ENCODE measurements at places on chromosomes 4 and X.

- DNase-seq: no peak
Observed at GRCh38 chr4:134326866-134327265, 125.3 kb upstream of the PABPC4L start.

DNA sequence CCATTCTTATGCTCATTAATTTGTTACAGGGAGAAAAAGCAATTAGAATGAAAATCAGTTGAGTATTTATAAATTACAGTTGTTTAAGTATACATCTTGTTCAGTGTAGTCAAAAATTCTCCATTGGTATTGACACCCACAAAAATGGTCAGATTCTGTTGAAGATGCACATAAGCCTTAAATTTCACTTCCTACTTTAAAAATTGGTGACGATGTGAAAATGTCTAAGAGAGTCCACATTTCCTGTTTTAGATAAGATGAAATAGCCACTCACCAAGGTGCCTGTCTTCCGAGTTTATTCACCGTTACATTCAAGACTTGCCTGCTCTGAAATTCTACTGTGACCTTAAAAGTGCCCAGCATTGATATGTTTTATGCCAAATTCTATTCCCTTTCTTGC lies 93.6 kb downstream of the GPR143 start:
- no peak for DNase-seq

DNA sequence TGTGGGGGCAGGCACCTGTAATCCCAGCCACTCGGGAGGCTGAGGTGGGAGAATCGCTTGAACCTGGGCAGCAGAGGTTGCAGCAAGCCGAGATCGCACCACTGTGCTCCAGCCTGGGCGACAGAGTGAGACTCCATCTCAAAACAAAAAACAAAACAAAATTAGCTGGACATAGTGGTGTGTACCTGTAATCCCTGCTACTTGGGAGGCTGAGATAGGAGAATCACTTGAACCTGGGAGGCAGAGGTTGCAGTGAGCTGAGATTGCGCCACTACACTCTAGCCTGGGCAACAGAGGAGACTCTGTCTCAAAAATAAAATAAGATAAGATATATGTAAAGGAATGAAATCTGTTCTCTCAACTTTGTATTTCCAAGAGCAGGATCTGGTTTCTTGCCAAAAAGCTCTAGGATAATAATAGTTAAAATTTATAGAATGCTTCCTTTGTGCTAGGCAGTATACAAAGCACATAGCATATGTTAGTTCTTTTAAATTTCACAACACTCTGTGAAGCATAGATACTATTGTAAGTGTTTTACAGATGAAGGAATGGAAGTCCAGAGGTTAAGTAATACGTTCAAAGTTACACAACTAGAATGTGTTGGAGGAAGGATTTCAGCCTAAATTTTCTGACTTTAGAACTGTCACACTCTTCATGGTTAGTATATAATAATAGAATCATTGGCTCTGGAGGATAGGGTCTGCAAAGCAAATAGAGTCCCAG lies 10.3 kb downstream of the MRPL1 start:
- DNase-seq: no peak

GRCh38 chr4:80931631-80932081 lies 98.9 kb upstream of the BMP3 start:
- no peak for DNase-seq

GRCh38 chr4:67035986-67036385 lies 509.3 kb downstream of the CENPC start:
- DNase-seq: no peak

DNA sequence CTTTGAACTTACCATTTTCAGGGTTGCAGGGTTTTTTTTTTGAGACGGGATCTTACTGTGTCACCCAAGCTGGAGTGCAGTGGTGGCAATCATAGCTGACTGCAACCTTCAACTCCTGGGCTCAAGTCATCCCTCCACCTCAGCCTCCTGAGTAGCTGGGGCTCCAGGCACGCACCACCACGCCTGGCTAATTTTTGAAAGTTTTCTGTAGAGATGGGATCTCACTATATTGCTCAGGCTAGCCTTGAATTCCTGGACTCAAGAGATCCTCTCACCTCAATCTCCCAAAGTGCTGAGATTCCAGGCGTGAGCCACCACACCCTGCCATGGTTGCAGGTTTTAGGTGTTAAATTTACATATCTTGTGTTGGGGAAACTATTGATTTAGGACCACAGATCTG lies 64.5 kb downstream of the STOX2 start:
- no peak for DNase-seq

- no peak for DNase-seq
Observed at GRCh38 chr4:24896056-24896455, 16.8 kb downstream of the CCDC149 start.

GRCh38 chr4:57318703-57319102 lies 208.5 kb upstream of the IGFBP7 start:
- no peak for DNase-seq

GRCh38 chr4:104066533-104066932 lies 346.7 kb upstream of the TACR3 start:
- no peak for DNase-seq

DNA sequence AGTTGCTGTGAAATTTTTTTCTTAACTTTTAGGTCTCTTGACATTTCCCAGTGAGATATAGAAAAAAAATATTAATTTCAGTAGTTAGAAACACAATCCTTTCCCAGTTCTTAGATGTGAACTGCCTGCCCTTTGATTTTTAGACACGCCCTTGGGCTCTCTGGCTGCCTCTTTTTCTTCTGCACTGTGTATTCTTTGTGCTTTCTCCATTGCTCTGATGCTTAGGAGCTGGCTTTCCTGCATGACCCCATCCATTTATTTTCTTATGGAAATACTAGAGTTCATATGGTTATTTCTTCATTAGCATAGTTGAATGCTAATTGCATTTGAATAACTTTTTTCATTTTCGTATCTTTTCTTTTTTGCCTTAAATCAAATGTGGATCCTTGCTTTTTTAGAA lies 224.9 kb upstream of the SMIM31 start:
- no peak for DNase-seq

GRCh38 chr4:153909672-153910071 lies 120.8 kb upstream of the SFRP2 start:
- no peak for DNase-seq

DNA sequence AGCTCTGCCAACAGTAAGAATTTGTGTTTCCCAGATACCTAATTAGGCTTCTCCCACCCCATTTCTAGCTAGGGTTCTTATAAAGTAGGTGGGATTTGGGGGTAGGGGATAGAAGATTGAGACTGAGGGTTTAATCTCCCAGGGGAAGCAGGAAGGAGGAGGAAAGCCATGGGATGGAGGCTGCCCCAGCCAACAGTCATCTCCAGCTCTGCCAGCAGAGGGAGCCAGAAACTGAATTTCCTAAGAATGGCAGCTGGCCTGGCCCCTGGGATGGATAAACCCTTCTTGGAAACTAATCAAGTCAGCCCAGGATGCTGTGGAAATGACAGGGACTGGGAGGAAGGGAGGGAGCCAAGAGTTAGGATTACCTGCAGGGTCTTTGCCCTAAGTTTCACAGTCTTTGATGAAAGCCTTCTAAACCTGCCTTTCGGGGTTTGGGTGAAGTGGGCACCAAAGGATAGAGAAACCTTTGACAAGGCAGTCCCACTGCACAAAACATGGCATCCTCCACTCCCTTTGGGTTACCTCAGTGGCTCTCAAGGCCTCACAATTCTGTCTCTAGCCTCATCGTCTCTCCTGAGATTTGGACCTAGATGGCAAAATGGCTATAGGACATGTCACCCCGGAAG lies 6.7 kb upstream of the ERCC6L start:
- DNase-seq: no peak

DNA sequence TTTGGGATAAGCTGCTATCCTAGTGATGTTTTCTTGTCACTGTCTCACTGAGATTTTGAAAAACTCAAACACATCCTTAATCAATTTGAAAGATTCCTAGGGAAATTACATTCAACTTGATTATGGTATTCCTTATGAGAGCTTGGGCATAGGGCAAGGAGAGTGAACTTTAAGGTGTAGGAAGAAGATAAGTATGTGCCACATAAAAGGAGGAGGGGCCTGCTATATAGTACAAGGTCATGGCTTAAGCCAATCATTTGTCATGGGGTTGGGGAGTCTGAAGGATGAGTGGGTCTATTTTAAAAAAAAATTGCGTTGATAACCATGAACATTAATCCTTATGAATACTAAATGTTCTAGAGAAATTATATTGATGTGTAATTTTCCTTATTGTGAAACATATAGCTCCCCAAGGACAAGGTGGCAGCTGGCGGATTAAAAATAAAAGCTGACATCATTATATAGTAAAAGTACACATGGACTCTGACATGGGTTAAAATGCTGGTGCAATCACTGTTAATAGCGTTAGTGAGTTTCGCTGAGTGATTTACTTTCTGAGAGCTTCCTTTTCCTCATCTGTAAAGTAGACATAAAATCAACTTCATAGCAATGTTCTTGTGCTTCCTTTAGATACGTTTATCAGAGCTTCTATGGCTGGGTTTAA lies 17.4 kb downstream of the GALNT7 start:
- DNase-seq: no peak

GRCh38 chr4:126404549-126404948 lies 1089.8 kb downstream of the FAT4 start:
- no peak for DNase-seq

DNA sequence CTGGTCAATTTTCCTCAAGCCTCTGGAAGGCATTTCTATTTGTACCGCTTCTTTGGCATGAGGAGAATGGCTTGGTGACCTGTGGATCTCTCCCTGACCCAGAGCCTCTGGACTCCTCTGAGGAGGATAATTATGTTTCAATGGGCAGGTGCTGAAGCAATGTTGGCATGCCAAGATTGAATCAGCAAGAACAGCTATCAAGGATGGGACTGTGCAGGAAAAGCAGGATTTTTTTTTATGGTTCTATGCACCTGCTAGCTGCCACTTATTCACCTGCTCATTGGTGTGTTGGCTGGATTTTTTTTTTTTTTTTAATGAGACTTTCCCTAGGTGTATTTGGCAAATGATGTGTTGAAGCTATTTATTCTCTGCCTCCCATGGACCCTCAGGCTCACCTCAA lies 821.2 kb downstream of the RPA4 start:
- no peak for DNase-seq

GRCh38 chr4:62015043-62015739 lies 815.1 kb downstream of the ADGRL3 start:
- DNase-seq: peak; percentile 2

DNA sequence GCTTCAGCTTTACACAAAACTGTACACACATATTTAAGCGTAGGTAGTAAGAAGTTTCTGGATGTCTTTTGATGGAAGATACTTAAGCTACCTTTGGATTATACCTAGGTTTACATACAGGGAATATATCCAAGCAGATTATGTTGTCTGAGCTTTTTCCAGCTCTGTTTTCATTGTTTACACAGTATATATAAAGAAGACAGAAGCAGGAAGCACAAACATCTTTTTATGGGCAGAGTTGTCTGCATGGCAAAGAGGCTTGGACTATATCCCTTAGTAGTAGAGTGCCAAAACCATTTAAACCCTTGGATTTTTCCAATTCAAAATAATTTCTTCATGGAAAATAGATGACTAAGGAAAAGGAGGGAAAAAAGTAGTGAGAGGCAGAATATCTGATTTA lies 329.4 kb upstream of the AGA start:
- no peak for DNase-seq

GRCh38 chr4:85672116-85672515 lies 197.2 kb downstream of the ARHGAP24 start:
- DNase-seq: no peak

- DNase-seq: no peak
Observed at GRCh38 chr4:76680952-76681351, 217.0 kb downstream of the SOWAHB start.

DNA sequence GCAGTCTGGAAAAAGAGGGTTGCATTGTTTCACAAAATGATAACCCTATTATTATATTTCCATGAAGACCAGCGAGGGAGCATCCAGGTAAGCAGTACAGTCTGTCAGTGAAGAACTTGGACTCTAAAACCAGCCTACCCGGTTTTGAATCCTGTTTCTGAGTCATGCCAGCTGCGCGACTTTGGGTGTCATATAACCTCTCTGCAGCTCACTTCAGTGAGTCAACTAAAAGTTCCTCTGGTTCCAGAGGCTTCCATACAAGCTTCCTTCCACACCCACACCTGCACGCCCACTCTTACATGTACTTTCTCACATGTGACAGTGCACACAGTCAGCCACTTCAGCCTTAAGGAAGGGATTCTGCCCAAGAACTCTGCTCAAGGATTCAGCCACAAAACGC lies 49.8 kb upstream of the PRPS2 start:
- DNase-seq: no peak

DNA sequence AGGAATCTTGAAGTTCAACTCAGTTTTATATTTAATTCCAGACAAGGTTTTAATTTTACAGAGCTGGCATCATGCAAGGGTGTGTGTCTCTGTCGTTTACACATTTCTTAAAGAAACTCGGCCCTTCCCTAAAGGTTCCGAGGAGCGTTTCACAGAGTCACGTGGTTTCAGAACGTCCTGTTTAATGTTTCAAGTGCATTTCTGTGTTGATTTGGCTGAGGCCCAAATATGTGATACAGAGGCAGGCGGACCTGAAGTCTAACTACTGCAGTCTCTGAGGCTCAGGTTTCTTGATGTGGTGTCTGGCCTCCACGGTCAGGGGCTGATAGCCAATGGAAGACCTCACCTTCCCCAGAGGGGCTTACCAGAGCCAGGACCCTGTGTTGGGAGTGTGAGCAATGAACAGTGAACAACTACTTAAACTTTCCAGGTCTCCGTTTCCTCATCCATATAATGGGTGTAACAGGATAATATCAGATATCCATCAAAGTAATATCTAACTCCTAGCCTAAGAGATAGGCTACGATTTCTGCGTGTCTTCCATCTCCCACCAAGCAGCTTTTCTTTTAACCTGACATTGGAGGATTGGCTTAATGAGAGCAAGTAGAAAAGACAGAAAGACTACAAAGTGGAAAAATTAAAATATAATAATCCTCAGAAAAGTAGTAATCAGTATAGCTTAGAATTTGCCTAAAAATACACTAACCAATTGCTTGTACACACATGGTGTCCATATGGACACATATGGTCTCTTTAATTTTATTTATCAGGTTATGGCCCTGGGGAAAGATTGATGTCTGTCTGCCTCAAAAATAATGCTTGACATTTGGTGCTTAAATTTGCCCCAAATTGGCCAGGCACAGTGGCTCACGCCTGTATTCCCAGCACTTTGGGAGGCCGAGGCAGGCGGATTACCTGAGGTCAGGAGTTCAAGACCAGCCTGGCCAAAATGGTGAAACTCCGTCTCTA lies 50.0 kb upstream of the TRIM2 start:
- no peak for DNase-seq

- DNase-seq: no peak
Observed at GRCh38 chrX:130082244-130083106, 27.8 kb downstream of the ELF4 start.
